CD4-positive, CD25-positive, alpha-beta regulatory T cell (primary cell): ENCODE measurements at places on chromosomes 11 and 22. TPM values are rescaled to one million over a fixed set of nuclear protein-coding genes. Genes with fewer than 3 reads are reported as not detected.

The CYP2D6 gene
- 9.0 TPM for total RNA-seq

GRCh38 chr11:128497061-128497775 is 90.1 kb downstream of the ETS1 start:
- no peak for DNase-seq

DNA sequence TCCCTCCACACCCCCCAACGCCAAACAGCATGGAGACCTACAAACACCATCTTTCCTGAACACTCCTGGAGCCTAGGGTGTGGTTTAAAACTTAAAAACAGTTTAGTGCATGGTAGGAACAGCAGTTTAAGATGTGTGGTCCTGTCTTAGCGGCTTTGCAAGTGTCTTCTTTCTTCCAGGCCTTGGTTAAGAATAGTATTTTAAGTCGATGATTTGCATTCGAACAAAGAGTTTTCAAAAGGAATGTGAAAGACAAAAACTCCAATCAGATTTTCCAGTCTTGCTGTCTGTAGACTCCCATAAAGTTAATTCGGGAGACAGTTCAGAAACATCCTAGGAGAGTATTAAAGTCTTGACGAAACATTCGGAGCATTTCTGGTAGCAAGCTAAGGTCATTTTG is 3.7 kb downstream of the FGF4 start:
- DNase-seq: no peak

DNA sequence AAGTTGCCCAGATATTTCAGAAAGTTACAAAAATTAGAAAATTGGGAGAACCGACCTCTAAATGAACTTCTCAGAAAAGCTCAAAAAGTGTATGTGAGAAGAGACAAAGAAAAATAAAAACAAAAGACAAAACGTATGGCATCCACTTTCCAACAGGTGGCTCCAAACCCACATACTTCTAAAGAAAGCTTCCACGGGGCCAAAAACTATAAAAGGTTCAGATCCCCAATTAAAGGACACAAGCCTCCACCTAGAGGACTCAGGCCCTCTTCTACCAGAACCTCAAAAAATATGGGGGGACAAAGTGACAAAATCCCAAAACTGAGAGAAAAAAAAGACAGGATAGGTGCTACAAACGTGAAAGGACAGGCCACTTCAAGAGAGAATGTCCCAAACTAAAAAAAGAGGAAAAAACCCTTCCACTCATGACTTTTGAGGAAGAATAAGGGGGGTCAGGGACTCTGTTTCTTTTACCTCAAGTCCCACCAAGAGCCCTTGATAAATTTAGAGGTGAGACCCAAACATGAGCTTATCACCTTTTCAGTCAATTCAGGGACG is 8.8 kb downstream of the SCGB2A1 start:
- no peak for DNase-seq

DNA sequence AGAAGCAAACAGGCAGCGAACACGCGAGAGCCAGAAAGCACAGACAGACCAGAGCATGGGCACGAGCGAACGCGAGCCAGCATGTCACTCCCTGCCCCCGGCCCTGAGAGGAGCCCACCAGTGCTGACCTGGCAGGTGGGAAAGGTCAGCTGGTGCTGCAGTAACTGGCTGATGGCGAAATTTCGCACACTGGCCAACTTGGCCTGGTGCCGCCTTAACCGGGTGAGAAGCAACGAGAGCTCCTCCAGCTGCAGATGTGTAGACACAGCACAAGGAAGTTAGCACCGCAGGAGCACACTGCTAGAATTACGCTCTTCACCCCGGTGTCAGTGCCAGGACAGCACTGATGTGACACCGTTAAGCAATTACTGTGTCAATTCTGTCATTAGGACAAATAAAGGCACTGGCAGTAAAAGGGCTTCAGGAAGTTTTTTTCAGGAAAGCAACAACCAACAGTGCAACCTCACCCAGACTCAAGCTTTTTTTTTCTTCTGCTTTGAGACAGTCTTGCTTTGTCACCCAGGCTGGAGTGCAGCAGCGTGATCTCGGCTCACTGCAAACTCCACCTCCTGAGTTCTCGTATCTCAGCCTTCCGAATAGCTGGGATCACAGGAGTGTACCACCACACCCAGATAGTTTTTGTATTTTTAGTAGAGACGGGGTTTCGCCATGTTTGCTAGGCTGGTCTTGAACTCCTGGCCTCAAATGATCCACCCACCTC is 76.8 kb downstream of the C11orf58 start:
- no peak for DNase-seq

DNA sequence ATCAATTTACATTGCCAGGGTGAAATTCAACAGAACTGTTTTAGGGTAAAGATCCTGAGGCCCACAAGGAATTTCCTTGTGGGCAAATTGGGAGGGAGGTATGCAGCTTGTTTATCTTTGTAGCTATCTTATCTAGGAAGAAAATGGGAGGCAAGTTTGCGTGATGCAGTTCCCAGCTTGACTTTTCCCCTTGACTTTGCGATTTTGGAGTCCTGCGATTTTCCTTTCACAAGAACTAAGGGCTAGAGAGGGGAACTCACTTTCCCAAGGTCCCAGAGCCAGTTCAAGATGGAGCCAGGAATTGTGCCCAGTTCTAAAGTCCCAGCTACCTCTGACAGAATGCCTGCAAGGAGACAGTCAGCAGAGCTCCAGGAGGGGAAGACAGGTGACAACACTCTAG is 30.7 kb downstream of the RIBC2 start:
- DNase-seq: no peak

GRCh38 chr11:72026090-72026489 is 27.4 kb downstream of the IL18BP start:
- DNase-seq: no peak
